A549 (cell line): ENCODE measurements at places on chromosomes 3 and 15.

GRCh38 chr3:46163556-46164041, 44.5 kb downstream of the CCR1 start:
- DNase-seq = no peak

DNA sequence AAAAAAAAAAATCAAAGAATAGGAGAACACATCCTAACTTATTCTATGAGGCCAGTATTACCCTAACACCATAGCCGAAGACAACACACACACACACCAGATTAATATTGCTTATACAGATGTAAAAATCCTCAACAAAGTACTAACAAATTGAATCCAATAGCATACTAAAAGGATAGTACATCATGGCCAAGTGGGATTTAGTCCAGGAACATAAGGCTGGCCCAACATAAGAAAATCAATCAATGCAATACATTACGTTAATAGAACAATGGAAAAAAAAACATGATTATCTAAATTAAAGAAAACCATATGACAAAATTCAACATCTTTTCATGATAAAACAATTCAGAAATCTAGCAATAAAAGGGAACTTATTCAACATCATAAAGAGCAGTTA, 79.1 kb downstream of the ADAMTS9 start:
- no peak for DNase-seq

- no peak for DNase-seq
Observed at GRCh38 chr3:172201870-172202236, 162.5 kb downstream of the FNDC3B start.

DNA sequence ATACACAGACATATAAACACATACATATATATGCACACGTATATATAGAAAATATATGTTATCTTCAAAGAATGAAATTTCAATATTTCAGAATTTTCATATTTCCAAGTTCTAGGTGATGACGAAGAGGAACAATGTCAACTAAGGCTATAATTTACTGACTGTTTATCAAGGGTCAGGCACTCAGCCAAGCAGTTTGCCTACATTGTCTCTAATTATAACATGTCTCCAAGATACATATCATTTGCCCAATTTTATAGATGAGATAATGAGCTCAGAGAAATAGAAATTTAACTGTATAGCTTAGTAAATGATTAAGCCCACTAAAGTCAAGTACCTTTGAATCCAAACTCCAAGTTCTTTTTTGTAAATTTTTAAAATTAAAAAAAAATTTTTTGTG, 99.9 kb upstream of the PLSCR4 start:
- DNase-seq = no peak

- no peak for DNase-seq
Observed at GRCh38 chr3:7188551-7188950, 327.6 kb downstream of the GRM7 start.

DNA sequence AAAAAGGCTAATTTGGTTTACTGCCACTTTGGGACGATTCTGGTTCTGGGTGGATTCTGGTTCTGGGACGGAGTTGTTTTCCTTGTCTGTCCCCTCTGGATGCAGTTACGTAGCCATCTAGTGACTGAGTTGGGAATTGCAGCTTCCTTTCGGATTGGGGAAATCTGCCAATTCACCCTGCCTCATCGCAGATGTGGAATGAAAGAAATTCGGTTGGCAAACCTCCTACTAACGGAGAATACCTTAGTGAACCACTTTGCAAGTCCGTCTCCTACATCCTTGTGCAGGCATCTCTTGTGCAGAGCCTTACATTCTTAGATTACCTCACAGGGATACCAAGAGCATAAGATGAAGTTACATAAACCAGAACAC, 31.5 kb upstream of the AP4E1 start:
- peak; percentile 91 for DNase-seq

DNA sequence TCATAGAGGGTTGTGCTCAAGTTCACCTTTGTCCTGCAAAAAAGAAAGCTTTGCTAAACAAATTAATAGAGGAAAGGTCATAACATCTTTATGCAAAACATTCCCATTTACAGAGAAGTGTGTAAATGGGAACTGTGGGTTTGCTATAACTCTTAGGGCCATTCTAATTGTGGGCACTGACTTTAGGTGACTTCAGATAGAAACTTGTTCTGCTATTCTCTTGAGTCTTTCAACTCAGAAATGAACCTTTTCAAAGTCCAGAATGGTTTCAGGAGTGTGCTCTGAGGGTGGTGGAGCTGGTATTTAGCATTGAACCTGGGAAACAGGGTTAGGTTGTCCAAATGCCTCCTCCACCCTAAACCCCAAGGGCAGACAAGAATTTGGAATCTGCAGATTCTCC, 34.0 kb downstream of the SPTSSB start:
- DNase-seq = no peak

DNA sequence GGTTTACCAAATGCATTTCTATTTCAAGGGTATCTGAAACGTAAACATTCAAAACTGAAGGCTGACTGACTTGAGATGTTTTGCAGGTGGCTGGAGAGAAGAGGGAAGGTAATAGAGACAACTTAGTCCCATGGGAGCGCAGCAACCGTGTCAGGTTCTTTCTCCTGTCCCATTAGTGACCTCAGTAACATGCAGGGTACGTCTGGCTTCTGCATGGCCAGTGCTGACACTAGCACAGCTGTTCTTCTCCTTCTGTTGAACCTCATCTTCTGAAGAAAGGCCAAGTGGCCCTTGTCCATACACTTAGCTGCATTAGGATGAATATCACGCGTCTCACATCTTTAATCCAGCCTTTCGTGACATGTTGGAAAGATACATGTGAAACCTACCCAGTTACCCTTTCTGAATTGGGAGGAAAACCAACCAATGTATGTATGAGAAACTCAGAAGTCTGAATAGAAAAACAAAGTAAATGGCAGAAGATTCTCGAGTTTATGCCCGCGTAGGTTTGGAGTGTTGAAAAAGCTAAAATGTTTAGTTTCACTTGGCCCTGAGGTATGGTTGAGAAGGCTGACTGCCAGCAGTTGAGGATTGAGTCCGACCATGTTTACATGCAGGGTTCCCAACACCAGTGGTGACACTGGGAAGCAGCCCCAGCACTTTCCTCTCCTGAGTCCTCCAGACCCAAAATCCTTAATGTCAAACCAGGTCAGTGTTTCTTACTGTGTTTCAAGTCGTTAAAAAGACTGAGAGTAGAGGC, 10.3 kb downstream of the NCBP2 start:
- no peak for DNase-seq

GRCh38 chr15:58795825-58796224, 24.7 kb downstream of the MINDY2 start:
- no peak for DNase-seq

- peak; percentile 16 for DNase-seq
Observed at GRCh38 chr3:107676469-107677309, 153.9 kb downstream of the BBX start.

DNA sequence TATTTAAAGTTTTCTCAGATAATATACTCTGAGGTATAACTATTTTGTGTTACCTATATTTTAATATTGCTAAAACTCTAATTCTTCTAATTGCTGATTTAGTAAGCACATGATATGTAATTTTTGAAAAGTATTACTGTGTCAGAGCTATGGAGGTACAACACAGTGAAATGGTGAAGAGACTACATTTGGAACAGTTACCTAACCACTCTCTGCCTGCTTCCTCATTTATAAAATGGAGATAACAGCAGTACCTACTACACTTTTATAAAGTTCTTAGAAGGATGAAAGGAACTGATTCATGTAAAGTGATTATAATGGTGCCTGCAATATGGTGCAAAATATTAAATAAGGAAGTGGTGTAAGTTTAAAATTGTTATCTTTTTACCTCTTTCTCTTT, 16.3 kb upstream of the NEK10 start:
- no peak for DNase-seq

DNA sequence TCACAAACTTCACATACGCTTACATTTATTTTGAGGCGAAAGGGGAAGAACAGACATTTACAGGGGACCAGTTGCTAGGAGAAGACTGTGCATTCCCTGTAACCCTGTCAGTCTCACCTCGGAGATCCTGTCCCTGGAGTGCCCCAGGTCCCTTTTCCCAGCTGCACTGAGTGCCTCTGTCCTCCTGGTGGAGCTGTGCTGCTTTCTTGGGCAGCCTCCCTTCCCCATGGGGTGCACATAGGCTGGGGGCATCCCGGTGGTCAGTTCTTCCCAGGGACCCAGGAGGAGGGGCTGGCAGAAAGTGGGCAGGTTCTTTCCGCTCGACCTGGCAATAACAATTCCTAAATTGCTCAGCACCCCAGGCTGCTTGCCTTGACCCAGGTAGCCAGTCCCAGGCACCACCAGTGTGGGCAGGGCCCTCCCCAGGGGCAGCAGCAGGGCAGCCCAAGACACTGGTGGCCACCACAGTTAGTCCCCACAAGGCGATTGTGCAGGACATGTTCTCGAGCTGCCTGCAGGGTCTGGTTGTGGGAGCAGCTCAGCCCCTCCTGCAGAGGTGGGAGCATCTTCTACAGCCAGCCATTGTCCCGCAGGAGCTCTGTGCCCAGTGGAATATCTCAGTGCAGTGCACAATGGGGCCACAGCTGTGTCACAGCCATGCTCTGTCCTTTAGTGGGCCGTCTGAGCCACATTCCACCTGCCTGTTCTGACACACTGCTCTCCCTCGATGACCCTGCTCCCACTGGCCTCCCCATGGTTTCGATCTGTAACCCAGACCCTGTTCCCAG, 36.3 kb downstream of the APBA2 start:
- no peak for DNase-seq

DNA sequence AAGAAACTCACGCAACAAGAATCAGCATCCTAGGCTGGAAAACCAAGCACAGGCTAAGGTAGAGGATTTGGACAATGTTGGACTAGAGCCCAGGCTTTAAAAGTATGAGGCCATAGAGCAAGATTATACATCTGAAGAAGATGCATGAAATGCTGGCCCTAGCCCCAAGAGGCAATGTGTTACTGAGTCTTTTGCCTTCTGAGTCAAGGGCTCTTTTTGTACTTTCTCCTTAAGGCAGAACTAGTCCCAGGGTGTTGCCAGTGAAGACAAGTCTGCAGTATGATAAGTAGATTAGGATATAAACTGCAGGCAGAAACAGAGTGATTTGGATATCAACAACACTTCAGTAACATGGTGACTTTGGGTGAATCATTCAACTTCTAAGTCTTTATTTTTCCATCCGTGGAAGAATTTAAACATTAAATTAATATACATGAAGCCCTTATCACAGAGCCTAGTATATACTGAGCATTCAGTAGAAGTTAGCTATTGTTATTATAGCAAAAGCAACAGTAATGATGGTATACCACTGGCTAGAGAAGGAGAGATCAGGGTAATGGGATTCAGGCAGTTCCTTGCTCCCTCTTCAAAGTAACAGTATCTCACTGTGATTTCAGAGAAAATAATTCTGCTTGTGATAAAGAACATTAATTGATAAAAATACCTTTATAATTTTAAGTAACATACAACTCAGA, 99.9 kb upstream of the MLF1 start:
- DNase-seq = peak; percentile 1

DNA sequence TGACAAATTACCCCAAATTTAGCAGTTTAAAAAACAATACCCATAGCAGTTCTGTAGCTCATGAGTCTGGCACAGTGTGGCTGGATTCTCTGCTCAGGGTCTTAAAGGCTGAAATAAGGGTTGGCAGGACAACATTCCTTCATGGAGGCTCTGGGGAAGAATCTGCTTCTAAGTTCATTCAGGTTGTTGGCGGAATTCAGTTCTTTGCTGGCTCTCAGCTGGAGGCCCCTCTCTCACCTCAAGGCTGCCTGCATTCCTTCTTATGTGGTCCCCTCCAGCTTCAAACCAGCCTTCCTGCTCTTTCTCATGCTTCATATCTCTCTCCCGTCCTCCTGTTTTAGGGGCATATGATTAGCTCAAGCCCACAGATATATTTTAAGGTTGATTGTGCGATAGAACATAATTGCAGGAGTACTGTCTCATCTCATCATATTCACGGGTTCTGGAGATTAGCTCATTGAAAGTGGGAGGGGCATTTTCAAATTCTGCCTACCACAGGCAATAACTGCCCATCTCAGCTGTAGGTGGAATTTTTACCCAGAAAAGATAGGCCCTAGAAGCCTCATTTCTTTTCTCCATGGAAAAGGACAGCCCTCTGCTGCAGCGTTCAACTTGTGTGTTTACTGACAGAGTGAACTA, 5.6 kb upstream of the ZBTB47 start:
- no peak for DNase-seq

DNA sequence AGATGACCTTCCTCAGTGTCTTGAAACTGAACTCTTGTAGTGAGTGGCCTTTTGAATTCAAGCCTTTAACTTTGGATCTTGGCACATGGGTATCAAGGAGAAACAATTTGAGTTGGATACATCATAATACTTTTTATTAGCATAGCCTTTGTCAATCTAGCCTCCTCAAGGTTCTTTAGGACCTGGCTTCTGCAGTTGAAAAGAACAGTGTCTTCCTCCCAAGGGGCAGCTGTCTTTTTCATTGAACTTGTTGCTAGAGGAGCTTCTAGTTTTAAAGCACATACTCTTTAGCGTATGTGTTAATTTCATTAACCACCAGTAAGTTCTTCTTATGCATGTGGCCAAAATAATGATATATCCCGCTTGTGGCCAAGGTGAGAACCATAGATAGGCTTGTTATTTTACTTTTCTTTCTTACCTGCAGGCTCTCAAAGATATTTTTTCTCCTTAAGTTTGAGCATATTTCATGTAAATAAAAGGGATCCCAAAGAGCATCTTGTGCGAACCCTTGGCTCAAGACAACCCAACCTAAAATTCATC, 83.2 kb downstream of the GHSR start:
- no peak for DNase-seq

GRCh38 chr15:86611417-86612040, 531.9 kb downstream of the AGBL1 start:
- DNase-seq = peak; percentile 48

DNA sequence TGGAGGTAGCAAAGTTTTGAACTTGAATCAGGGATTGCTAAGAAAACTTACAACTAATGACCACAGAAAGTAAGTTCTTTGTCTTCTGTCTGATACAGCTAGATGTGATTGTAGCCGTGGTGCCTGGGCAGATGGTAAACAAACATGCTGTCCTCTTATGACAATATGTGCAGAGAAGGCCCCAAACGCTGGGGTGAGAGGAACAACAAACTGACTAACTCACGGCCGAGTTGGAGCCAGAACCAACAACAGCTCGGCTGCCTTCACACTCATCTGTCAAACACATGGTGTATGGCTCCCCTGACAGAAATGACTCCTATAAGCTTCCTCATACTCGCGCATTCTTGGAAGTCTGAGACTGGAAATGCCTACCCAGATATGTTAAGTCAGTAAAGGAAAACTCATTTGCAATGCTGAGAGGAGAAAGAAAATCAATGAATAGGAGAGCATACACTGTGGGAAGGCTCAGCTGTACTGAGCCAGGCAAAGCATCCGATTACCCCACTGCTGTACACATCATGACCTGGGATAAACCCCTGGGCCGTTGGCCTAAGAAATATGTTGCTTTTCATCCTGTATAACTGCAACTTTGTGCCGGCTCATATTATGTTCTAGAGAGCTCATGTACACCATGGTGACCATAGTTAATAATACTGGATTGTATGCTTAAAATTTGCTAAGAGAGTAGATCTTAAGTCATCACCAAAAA, 5.7 kb downstream of the THBS1 start:
- DNase-seq = no peak

DNA sequence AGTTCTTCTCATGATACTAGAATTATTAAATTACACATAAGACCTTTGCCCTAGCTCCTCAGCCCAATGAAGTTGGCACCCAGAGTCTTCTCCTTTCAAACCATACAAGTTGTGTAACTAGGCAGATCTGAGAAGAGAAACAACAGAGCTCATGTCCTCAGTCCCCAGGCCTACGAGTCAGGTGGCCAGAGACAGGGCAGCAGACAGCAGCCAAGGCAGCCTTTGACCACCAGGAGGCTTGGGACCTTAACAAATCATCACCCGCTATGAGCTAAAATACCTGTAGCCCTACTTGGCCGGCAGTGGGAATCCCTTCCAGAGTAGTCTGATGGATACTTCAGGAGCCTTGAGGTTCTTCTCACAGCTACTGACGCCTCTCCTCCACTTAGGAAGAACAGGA, 18.3 kb downstream of the STIMATE start:
- DNase-seq = no peak
